ENCODE measurements at places on chromosomes 1 and 21.

DNA sequence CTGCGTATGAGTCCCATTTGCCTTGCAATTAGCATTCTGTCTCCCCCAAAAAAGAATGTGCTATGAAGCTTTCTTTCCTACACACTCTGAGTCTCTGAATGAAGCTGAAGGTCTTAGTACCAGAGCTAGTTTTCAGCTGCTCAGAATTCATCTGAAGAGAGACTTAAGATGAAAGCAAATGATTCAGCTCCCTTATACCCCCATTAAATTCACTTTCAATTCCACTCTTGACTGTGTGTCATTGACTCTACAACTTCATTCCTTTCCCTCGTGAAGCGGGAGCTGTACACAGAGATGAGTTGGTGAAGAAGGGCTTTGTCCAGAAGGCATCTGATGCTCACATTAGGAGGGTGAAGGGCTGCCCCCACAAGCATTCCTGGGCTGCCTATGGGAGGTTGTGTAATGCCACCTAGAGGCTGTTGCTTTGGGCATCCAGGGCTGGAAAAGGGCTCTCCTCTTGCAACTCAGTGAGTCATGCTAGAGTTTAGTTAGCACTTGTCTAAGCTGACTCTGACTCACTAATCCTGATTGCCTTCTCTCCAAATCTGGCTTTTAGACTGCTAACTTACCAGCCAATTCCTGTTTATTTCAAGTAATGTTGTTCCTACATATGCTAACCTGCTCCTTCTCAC lies 1.8 kb downstream of the SPRR1B start:
- no peak for DNase-seq

DNA sequence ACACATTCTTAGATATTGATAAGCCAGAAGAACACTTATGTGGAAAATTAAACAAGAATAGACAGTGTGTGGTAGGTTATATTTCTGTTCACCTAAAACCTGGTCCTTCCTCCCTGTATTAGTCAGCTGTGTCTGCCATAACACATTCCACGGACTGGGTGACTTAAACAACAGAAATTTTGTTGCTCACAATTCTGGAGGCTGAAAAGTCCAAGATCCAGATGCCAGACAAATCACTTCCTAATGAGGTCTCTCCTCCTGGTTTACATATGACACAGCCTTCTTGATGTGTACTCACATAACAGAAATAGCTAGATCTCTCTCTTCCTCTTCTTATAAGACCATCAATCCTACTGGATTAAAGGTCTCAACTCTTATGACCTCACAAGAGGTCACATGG lies 25.7 kb downstream of the JMJD4 start:
- DNase-seq, result no peak

- no peak for DNase-seq
Measured at GRCh38 chr1:94351481-94351880, 66.7 kb upstream of the ABCD3 start.

GRCh38 chr1:109640285-109640865 lies 15.5 kb upstream of the GSTM4 start:
- DNase-seq, result peak; percentile 95

- no peak for DNase-seq
Measured at GRCh38 chr1:178609015-178609414, 96.1 kb downstream of the TEX35 start.

- no peak for DNase-seq
Measured at GRCh38 chr21:42513151-42513984, at the start of gene SLC37A1. SLC37A1 (plus strand) TSS chr21:42513852; CDS start chr21:42518455, 4,603 bp downstream.

DNA sequence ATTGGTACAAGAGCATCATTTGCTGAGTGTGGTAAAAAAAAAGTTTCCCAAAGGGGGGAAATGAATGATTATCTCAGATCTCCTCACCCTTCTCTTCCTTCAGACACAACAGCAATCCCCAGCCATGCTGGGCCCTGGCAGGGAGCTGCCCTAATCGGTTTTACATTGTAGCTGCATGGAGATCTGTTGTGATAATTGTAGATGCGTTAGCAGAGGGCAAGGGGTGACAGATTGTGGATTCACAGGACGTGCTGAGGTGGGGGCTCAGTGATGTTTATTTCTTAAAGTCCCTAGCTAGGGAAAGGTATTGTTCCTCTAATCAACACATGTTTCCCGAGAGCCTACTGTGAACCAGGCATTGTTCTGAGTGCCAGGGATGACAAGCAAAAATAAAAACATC lies 304.1 kb downstream of the PBX1 start:
- no peak for DNase-seq

GRCh38 chr1:12477936-12478611 lies 139.9 kb downstream of the DHRS3 start:
- DNase-seq, result peak; percentile 87

GRCh38 chr1:44524655-44525500 lies 119.8 kb downstream of the RNF220 start:
- no peak for DNase-seq

DNA sequence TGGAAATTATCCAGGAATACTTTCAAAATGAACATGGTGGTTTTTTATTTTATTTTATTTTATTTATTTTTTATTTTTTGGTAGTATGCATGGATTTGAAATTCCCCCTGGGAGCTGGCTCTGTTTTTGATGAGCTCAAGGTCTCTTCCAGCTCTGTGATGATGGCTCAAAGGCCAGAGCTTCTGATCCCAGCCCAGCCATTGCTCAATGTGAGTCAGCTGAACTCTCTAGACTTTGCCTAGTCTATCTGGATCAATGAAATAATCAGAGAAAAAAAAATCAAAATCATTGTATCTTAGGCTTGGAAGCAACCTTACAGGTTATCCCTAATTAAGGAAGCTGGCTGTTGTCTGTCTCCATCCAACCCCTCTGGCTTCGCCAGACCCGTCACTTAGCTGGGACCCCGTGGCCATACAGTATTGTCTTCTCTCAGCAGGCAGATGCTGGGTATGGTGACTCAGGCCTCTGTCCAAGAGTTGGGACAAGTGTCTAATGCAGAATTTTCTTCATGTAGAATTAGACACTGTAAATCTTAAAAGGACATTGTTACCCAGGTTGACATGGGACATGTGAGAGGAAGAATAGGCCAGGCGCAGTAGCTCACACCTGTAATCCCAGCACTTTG lies 90.2 kb upstream of the LPGAT1 start:
- no peak for DNase-seq

GRCh38 chr1:2210786-2211185 lies 16.2 kb upstream of the FAAP20 start:
- no peak for DNase-seq

DNA sequence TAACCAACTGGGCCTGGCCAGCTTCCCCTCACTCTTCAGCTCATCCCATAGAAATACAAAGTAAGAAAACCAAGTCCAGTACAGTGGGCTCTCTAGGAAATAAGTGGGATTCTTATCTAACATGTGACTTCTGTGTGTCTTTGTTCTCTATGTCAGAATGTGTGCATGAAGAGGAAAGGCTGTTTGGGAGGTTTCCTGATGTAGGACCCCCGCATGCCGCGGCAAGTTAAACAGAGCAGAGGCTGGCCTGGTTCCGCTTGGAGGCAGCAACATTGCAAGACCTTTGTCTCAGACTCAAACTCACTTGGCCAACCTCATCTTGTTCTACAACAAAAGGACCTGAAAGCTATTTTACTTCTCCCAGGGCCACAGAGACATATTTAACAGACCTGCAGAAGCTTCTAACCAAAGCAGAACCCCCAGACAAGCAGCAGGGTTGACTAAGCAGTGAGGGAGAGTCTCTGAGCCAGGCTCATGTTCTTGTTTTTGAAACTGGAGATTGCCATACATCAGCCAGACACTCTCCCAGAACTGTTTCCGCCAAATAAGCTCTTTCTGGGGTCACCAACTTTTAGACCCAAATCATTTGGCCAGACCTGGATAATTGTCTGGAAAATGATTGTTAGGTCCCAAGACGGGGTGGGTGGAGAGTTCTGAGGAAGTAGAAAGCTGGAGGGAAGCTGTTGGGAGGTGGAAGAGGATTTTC lies 6.2 kb downstream of the MTARC2 start:
- no peak for DNase-seq

GRCh38 chr1:226988334-226988666 lies 48.2 kb downstream of the COQ8A start:
- DNase-seq, result no peak

DNA sequence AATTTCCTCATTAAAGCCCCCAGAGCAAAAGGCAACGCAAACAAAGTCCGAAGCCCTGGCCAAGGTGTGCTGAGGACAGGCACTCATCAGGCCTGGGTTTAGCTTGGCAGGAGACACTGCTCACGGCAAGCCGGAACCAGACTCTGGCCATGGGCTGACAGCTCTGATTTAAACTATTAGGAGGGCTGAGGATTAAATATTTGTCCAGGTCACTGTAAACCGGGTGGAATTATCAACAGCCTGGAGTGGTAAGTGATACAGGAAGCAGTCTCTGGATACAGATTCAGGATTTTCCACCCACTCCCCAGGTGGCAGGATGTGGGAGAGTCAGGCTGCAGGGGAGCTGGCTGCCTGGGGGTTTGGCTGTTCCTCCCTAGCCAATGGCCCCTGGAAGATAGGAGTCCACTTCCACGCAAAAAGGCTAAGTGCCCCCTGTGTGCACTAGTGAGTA lies 42.4 kb downstream of the SLC66A1 start:
- DNase-seq, result no peak

DNA sequence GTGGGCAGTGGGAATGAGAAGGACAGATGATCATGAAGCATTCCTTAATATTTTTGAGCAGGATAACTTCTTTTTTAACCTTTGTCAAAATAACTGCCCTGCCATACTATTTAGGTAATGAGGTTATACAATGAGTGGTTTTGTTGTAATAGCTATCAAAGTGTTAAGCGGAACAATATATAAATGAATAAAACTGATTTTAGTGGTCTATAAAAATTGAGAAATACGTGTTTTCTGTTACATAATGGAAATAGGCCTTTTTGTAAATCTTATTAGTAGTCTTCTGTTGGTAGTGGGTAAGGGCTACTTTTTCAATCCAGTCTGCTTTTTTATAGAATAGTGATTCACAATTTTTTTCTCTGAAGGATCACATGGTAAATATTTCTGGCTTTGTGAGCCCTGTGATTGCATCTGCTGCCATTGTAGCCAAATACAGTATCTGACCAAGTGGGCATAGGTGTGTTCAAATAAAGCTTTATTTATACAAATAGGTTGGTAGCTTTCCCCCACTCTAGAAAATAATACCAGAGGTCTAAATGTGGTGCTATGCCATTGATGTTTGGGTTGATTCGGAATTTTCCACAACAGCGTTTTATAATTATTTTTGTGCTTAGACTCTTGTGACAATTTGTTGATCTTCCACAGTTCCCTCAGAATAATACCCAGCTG lies 4.3 kb downstream of the NEK7 start:
- DNase-seq, result no peak

Data from HAP-1 (cell line).